ENCODE measurements at places on chromosomes 13 and 19. TPM values are rescaled to one million over a fixed set of nuclear protein-coding genes. Genes with fewer than 3 reads are reported as not detected.

The TMEM255B gene
- total RNA-seq: 2.3 TPM

The LGALS7 gene
- total RNA-seq: not detected

The ZNF296 gene
- total RNA-seq: not detected

The TRAPPC6A gene
- 6.9 TPM for total RNA-seq

The TMEM150B gene
- total RNA-seq: not detected

The PDX1 gene
- total RNA-seq: not detected

The AKT2 gene
- 78.4 TPM for total RNA-seq

The LRCH1 gene
- 4.9 TPM for total RNA-seq

The RUBCNL gene
- 0.29 TPM for total RNA-seq

The RNF225 gene
- not detected for total RNA-seq

The KIR3DL1 gene
- total RNA-seq: not detected

The XAB2 gene
- 43.2 TPM for total RNA-seq

The TMEM272 gene
- not detected for total RNA-seq

The NCCRP1 gene
- total RNA-seq: not detected

- no peak for DNase-seq
Measured at GRCh38 chr19:46736531-46737297, 9.1 kb upstream of the FKRP start.

DNA sequence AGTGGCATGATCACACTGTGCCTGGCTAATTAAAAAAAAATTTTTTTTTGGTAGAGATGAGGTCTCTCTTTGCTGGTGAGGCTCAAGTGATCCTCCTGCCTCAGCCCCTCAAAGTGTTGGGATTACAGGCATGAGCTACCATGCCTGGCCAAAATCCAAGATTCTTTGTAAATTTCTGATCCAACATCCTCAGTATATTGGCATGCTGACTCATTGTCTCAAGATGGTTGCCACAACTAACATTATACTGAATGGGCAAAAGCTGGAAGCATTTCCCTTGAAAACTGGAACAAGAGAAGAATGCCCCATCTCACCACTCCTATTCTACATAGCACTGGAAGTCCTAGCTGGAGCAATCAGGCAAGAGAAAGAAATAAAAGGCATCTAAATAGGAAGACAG is 100.0 kb downstream of the KLF5 start:
- peak; percentile 36 for DNase-seq

GRCh38 chr19:2227415-2228156 is 8.5 kb downstream of the PLEKHJ1 start:
- DNase-seq: no peak

- peak; percentile 61 for DNase-seq
Measured at GRCh38 chr13:94435604-94436226, 43.8 kb downstream of the DCT start.

- DNase-seq: no peak
Measured at GRCh38 chr13:27425158-27425917, 919 bp downstream of the GTF3A start.

DNA sequence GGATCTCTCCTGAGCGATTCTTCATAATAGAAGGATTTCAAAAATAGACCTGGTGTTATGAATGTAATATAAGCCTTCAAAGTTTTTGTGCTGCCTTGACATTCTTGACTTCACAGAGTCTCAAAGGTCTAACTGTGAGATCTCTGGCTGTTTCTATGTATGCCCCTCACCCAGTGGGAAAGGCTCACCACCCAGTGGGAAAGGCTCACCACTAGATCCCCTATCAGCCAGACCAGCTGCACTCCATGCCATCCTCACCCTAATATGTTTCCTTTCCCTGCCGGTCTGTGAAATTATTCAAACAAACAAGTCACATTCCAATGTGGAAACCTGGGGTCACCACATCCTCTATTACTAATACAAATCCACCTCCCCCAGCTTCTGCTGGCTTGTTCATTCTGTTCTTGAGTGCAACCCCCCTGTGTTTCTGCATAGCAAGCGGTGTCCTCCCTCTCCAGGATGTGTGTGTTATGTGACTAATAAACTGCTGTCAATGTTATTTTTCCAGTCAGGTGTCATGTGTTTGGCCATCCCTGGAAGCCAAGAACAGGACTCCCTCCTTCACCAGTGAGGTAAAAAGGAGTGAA is 13.8 kb upstream of the SLITRK1 start:
- DNase-seq: peak; percentile 81

GRCh38 chr13:110250258-110250891 is 56.6 kb downstream of the COL4A1 start:
- peak; percentile 71 for DNase-seq

DNA sequence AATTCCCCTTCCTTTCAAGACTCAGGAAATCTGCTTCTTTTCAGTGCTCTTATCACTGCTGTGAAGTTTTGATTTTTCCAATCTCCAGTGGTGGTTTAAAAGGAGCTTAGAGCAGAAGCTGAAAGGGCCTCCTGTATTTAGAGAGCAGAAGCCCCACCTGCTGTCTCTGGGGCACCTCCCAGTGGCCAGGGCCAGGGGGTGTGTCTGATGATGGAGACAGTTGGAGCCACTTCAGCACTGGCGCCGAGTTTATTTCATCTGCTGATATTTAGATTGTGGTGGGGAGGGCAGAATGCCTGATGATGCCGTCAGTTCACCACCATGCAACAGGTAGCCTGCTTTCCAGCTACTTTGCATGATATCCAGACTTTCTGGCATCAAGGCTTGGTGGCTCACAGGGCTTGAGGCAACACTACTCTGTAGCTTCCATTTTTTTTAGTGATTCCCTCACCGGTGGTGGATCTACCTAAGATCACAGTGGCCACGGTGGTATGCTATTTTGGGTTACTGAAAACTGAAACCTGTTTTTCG is 371.9 kb downstream of the KCNRG start:
- peak; percentile 56 for DNase-seq

GRCh38 chr19:5398693-5399057 is 56.5 kb upstream of the ZNRF4 start:
- DNase-seq: no peak

- DNase-seq: peak; percentile 18
Measured at GRCh38 chr13:77176350-77176749, 149.4 kb upstream of the FBXL3 start.

GRCh38 chr13:59012731-59013130 is 1151.0 kb downstream of the DIAPH3 start:
- no peak for DNase-seq

DNA sequence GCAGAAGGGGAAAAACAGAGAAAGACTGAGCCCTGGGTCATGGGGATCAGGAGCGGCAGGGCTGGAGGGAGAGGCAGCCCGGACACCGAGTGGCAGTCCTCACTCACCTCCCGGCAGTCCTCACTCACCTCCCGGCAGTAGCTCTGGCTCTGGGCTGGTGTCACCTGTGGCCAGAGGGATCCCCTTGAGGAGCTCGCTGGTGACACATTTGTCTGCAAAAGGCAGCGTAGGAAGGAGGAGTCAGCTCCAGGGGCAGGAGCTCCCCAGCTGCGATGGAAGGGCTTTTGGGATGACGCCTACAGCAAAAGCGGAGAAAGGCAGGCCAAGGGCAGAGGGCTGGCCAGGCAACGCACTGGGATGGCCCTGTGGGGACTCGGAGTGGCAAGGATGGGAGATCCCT is 739 bp downstream of the EIF3G start:
- no peak for DNase-seq

DNA sequence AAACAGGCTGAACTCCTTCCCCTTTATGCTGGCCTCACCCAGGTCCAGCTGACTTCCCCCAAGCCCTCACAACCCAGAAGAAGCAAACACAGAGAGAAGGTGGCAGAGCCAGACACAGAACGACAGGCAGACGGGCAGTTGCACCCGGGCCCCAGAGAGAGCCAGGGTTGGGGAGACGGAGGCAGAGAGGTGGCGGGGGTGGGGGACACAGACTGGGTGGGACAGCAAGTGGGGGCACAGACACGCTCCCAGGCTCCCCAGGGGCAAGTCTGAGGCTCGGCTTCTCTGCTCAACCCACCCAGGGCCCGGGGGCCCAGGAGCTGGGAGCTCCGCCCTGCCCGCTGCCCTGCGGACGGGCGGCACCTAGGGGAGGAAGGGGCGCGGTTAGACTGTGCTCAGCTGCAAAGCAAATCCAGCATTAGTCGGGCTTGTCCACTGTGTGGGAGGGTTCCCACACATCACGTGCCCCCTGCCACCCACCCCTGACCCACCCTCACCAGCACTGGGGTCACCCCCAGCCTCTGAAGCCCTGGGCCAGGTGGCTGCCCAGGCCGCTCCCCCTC is 31.3 kb upstream of the ASF1B start:
- no peak for DNase-seq

GRCh38 chr19:4581666-4582553 is 22.4 kb upstream of the SEMA6B start:
- no peak for DNase-seq

DNA sequence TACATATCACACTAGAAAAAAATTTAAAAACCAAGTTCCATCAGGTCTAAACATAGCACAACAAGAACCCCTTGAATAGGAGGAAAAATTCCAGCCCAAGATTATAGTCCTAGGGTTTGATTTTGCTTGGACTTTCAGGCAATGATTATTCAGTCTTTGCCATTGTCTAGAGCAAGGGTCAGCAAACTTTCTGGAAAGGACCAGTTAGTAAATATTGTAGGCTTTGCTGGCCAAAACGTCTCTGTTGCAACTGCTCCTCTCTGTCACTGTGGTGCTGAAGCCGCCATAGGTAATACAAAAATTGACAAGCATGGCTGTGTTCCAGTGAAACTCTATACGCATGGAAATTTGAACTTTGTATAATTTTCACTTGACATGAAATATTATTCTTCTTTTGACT is 95.5 kb upstream of the UBAC2 start:
- DNase-seq: no peak

GRCh38 chr19:46637224-46637623 is 1.2 kb upstream of the GNG8 start:
- no peak for DNase-seq

DNA sequence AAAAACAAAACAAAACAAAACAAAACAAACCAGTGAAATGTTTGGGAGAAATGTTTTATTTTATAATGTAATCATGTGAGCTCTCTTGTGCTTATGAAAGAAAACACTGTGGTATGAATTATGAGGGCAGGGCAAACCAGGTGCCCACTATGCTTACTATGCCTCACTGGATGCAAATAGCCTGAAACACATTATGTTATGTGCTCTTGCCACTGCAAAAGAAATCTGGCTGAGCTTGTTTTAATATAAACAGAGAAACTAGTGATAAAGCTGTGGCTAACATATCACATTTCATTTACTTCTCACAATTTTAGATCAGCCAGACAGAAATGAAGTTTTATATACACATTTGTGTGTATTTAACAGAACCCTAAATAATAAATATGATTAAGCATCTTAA is 8.7 kb upstream of the NBEA start:
- no peak for DNase-seq

GRCh38 chr19:35545855-35546381 is 492 bp downstream of the TMEM147 start:
- peak; percentile 11 for DNase-seq
